Naive thymus-derived CD4-positive, alpha-beta T cell (primary cell): ENCODE measurements at places on chromosomes 7 and 10. TPM values are rescaled to one million over a fixed set of nuclear protein-coding genes. Genes with fewer than 3 reads are reported as not detected.
A peak's percentile ranks its signal among the peaks of the same experiment; 100 is the strongest.

- no peaks in the 10 kb centered on the region for H3K36me3 ChIP-seq
- no peak overlapping the region for H3K27ac ChIP-seq
- H3K27me3 ChIP-seq: no peaks in the 10 kb centered on the region
- no peak overlapping the region for H3K4me3 ChIP-seq
Observed at GRCh38 chr7:155208681-155209477, 88.8 kb upstream of the INSIG1 start.

DNA sequence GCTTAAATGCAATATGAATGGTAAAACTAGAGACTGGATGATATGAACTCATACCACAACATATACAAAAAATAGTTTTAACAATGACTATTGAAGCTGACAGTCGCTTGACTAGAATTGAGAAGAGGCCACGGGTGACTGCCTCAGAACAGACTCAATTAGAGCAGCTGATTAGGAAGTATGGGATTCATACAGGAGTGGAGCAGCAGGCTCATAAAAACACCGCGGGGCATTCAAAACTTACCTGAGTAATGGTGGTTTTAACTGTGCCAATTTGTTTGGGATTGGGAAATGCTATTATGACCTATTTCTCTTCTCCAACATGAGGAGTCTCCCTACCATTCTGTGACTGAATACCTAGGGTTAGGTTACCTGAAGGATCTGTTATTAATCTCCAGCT, 2.1 kb downstream of the CADPS2 start:
- H3K36me3 ChIP-seq: no peaks in the 10 kb centered on the region
- no peak overlapping the region for H3K27ac ChIP-seq
- H3K4me3 ChIP-seq: no peak overlapping the region
- DNase-seq: no peak
- no peaks in the 10 kb centered on the region for H3K4me1 ChIP-seq
- H3K27me3 ChIP-seq: no peaks in the 10 kb centered on the region

DNA sequence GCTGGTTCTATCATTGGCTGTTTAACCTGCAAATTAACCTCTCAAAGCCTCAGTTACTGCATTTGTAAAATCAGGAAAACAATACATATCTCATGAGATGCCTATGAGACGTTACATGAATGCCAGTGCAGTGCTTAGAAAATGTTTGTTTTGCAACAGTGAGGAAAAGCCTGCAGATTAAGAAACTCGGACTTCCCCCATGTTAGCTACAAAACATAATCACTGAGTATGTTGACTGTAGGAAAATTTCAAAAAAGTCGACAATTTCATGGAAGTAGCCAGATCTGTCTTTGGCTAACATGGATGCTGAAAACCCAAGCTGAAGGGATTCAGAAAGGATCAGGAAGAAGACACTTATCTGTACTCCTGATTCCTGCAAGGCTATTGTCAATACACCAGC, 121.4 kb downstream of the TRIL start:
- H3K36me3 ChIP-seq: no peaks in the 10 kb centered on the region
- DNase-seq: no peak
- H3K27ac ChIP-seq: no peak overlapping the region
- no peak overlapping the region for H3K4me3 ChIP-seq
- no peaks in the 10 kb centered on the region for H3K27me3 ChIP-seq

The LIPK gene
- not detected for total RNA-seq

DNA sequence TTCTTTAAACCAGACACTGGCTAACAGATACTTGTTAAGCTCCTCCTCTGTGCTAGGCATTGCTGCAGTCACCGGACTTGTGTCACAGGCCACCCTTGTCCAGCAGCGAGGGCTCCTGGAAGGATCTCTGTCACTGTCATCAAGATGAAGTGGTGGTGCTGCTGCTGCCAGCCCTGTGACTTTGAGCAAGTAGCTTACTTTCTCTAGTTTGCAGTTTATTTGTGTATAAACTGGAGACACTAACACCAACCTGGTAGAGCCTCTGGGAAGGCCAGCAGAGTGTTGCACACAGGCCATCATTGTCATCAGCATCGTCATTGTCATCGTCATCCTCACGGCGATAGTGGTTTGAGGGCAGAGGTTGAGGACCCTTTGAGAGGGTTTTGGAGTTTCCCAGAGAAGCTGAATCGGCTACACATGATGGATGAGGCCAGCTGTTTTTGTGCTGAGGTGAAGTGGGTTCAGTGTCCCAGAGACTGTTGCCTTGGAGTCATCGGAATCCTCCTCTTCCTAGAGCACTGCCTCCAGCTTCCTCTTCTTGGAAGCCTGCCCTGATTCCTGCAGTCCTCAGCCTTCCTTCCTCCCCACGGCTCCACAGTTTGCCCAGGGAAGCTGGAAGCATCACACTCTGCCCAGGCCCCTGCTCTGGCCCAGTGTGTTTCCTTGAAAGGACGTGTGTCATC, 128.4 kb downstream of the GRK5 start:
- no peaks in the 10 kb centered on the region for H3K36me3 ChIP-seq
- H3K27me3 ChIP-seq: no peaks in the 10 kb centered on the region
- H3K4me1 ChIP-seq: no peaks in the 10 kb centered on the region
- no peak for DNase-seq

GRCh38 chr10:48478469-48478868, 126.4 kb downstream of the ARHGAP22 start:
- no peaks in the 10 kb centered on the region for H3K36me3 ChIP-seq
- no peaks in the 10 kb centered on the region for H3K4me1 ChIP-seq
- DNase-seq: no peak
- no peak overlapping the region for H3K4me3 ChIP-seq
- no peaks in the 10 kb centered on the region for H3K27me3 ChIP-seq
- no peak overlapping the region for H3K27ac ChIP-seq

- DNase-seq: no peak
- H3K36me3 ChIP-seq: no peaks in the 10 kb centered on the region
- peaks cover 29% of the 10 kb centered on the region for H3K4me1 ChIP-seq
- H3K27ac ChIP-seq: no peak overlapping the region
Observed at GRCh38 chr10:30028738-30029030, 30.7 kb downstream of the JCAD start.

- no peaks in the 10 kb centered on the region for H3K27me3 ChIP-seq
- DNase-seq: no peak
- no peaks in the 10 kb centered on the region for H3K36me3 ChIP-seq
- H3K4me3 ChIP-seq: no peak overlapping the region
Observed at GRCh38 chr10:31549896-31550295, 230.9 kb downstream of the ZEB1 start.

- no peak overlapping the region for H3K4me3 ChIP-seq
- no peak overlapping the region for H3K27ac ChIP-seq
- no peaks in the 10 kb centered on the region for H3K27me3 ChIP-seq
- H3K36me3 ChIP-seq: no peaks in the 10 kb centered on the region
- DNase-seq: no peak
Observed at GRCh38 chr7:117072620-117073118, 119.4 kb downstream of the ST7 start.

- no peaks in the 10 kb centered on the region for H3K27me3 ChIP-seq
- DNase-seq: no peak
- no peaks in the 10 kb centered on the region for H3K4me1 ChIP-seq
- H3K4me3 ChIP-seq: no peak overlapping the region
- no peak overlapping the region for H3K27ac ChIP-seq
Observed at GRCh38 chr10:3584926-3585784, 199.9 kb downstream of the KLF6 start.

GRCh38 chr7:80910228-80910627, 8.6 kb downstream of the SEMA3C start:
- DNase-seq: no peak
- no peaks in the 10 kb centered on the region for H3K27me3 ChIP-seq
- H3K4me1 ChIP-seq: no peaks in the 10 kb centered on the region
- no peaks in the 10 kb centered on the region for H3K36me3 ChIP-seq
- no peak overlapping the region for H3K27ac ChIP-seq

- H3K4me3 ChIP-seq: no peak overlapping the region
- H3K4me1 ChIP-seq: no peaks in the 10 kb centered on the region
- H3K36me3 ChIP-seq: no peaks in the 10 kb centered on the region
- no peaks in the 10 kb centered on the region for H3K27me3 ChIP-seq
- no peak overlapping the region for H3K27ac ChIP-seq
Observed at GRCh38 chr10:91054325-91054724, 133.4 kb upstream of the ANKRD1 start.

The SDK1 gene
- total RNA-seq: 0.54 TPM

- H3K4me3 ChIP-seq: no peak overlapping the region
- DNase-seq: no peak
- peaks cover 52% of the 10 kb centered on the region for H3K36me3 ChIP-seq
- H3K4me1 ChIP-seq: peaks cover 13% of the 10 kb centered on the region
Observed at GRCh38 chr10:98417973-98418664, 3.1 kb upstream of the PYROXD2 start.

- no peaks in the 10 kb centered on the region for H3K4me1 ChIP-seq
- no peaks in the 10 kb centered on the region for H3K27me3 ChIP-seq
- no peak overlapping the region for H3K27ac ChIP-seq
- no peak overlapping the region for H3K4me3 ChIP-seq
- no peaks in the 10 kb centered on the region for H3K36me3 ChIP-seq
Observed at GRCh38 chr7:139866047-139866837, 37.2 kb downstream of the TBXAS1 start.

The TLL2 gene
- total RNA-seq: not detected

GRCh38 chr7:55490099-55490498, 82.2 kb downstream of the VOPP1 start:
- H3K4me1 ChIP-seq: no peaks in the 10 kb centered on the region
- DNase-seq: no peak
- no peak overlapping the region for H3K4me3 ChIP-seq
- H3K27ac ChIP-seq: no peak overlapping the region

GRCh38 chr10:123297175-123297574, 143.0 kb downstream of the BUB3 start:
- no peak for DNase-seq
- H3K4me1 ChIP-seq: no peaks in the 10 kb centered on the region
- no peak overlapping the region for H3K4me3 ChIP-seq
- H3K27me3 ChIP-seq: no peaks in the 10 kb centered on the region
- no peaks in the 10 kb centered on the region for H3K36me3 ChIP-seq
- no peak overlapping the region for H3K27ac ChIP-seq

The NME8 gene
- total RNA-seq: not detected

The RBM17 gene
- total RNA-seq: 127 TPM

GRCh38 chr7:46291050-46291438, 370.0 kb upstream of the IGFBP3 start:
- H3K4me1 ChIP-seq: no peaks in the 10 kb centered on the region
- no peak overlapping the region for H3K4me3 ChIP-seq
- no peaks in the 10 kb centered on the region for H3K27me3 ChIP-seq
- H3K36me3 ChIP-seq: no peaks in the 10 kb centered on the region
- no peak for DNase-seq
- no peak overlapping the region for H3K27ac ChIP-seq

- no peaks in the 10 kb centered on the region for H3K27me3 ChIP-seq
- DNase-seq: no peak
- no peaks in the 10 kb centered on the region for H3K36me3 ChIP-seq
- H3K4me1 ChIP-seq: no peaks in the 10 kb centered on the region
- H3K27ac ChIP-seq: no peak overlapping the region
- no peak overlapping the region for H3K4me3 ChIP-seq
Observed at GRCh38 chr10:127451628-127452027, 97.5 kb upstream of the NPS start.

The CCZ1 gene
- 68.1 TPM for total RNA-seq

DNA sequence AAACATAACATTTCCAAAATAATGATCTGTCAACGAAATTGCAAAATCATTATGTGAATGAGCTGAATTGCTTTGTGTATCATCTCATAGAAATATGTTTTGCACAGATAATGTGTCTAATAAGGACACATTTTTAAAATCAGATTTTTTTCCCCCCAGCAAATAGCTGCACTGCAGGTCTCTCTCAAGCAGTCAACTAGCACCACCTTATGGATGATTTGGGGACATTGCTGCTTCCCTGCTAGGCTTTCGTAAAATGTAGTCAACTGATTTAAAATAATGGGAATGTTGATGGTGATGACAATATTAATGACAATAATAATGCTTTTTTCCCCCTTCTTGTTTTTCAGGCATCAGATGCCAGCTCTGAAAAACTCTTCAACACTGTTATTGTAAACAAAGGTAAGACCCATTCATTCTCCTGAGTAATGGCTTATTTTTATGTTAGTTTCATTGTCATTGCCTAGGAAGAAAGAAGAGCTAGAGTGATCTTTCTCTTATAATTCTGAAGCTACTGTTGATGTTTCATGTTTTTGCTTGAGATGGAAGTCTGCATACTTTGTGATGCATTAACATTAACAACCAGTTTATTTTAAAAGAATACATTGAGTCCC, 433.6 kb upstream of the GALNT17 start:
- no peak overlapping the region for H3K4me3 ChIP-seq
- peak; percentile 30 for DNase-seq
- no peaks in the 10 kb centered on the region for H3K27me3 ChIP-seq
- no peaks in the 10 kb centered on the region for H3K4me1 ChIP-seq
- no peak overlapping the region for H3K27ac ChIP-seq
- H3K36me3 ChIP-seq: no peaks in the 10 kb centered on the region

The PRXL2A gene
- 5.6 TPM for total RNA-seq

- no peak overlapping the region for H3K4me3 ChIP-seq
- no peaks in the 10 kb centered on the region for H3K27me3 ChIP-seq
- no peak overlapping the region for H3K27ac ChIP-seq
- no peaks in the 10 kb centered on the region for H3K4me1 ChIP-seq
Observed at GRCh38 chr7:66453340-66453739, 175.3 kb upstream of the KCTD7 start.

The SH2D4B gene
- 0.11 TPM for total RNA-seq

DNA sequence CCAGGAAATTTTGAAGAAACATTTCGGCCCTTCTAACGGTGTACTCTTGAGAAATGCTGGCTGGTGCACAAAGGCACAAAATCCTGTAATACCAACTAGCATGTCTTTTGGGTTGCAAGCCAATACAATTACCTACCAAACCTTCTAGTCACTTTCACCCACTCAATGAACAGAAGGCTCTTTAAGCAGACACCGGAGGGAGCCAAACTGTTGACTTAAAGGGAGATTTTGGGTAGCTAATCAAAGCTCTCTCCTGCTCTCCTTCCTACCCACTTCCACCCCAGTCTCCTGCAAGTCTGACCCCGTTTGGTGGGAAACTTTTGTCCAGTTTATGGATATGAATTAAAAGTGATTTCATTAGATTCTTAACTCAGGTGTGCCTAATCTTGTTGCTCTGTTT, 24.0 kb downstream of the GRM3 start:
- no peak for DNase-seq
- no peak overlapping the region for H3K27ac ChIP-seq
- H3K27me3 ChIP-seq: no peaks in the 10 kb centered on the region
- H3K4me1 ChIP-seq: no peaks in the 10 kb centered on the region
- H3K36me3 ChIP-seq: no peaks in the 10 kb centered on the region

- no peak for DNase-seq
- no peaks in the 10 kb centered on the region for H3K4me1 ChIP-seq
- no peaks in the 10 kb centered on the region for H3K36me3 ChIP-seq
- H3K27ac ChIP-seq: no peak overlapping the region
- no peaks in the 10 kb centered on the region for H3K27me3 ChIP-seq
Observed at GRCh38 chr7:83799333-83799732, 150.4 kb upstream of the SEMA3E start.

- H3K4me1 ChIP-seq: no peaks in the 10 kb centered on the region
- no peaks in the 10 kb centered on the region for H3K36me3 ChIP-seq
Observed at GRCh38 chr7:99848420-99849216, 20.8 kb downstream of the CYP3A43 start.

GRCh38 chr10:80526742-80527141, 11.0 kb upstream of the SH2D4B start:
- H3K4me1 ChIP-seq: peaks cover 70% of the 10 kb centered on the region
- H3K27ac ChIP-seq: peak overlapping the region; percentile 61
- H3K27me3 ChIP-seq: no peaks in the 10 kb centered on the region
- H3K36me3 ChIP-seq: no peaks in the 10 kb centered on the region
- H3K4me3 ChIP-seq: peak overlapping the region; percentile 0
